ENCODE measurements at places on chromosomes 3 and 15.

DNA sequence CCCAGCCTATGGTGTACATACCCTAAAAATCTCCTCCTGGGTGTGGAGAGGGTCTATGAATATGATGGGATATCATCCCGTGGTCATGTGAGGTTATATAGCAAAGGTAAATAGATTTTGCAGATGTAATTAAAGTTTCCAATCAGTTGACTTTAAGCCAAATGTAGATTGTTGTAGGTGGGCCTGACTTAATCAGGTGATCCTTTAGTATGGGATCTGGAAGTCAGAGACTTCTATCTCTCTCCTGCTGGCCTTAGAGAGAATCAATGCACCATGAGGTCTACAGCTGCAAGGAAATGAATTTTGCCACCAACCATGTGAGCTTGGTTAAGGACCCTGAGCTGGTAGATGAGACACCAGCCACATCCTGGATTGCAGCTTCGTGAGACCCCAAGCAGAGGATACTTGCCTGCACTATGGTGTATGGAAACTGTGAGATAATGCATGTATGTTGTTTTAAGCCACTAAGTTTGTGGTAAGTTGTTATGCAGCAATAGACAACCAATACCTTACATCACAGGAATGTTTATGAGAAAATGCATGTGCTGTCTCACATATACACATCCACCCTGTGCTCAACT is 137.1 kb upstream of the SLC6A11 start:
- no peak for DNase-seq

- no peak for DNase-seq
Measured at GRCh38 chr15:78054966-78055365, 22.5 kb downstream of the TBC1D2B start.

GRCh38 chr15:101043911-101044624 is 124.9 kb downstream of the LRRK1 start:
- no peak for DNase-seq

GRCh38 chr3:172194702-172195406 is 155.5 kb downstream of the FNDC3B start:
- DNase-seq, result no peak

DNA sequence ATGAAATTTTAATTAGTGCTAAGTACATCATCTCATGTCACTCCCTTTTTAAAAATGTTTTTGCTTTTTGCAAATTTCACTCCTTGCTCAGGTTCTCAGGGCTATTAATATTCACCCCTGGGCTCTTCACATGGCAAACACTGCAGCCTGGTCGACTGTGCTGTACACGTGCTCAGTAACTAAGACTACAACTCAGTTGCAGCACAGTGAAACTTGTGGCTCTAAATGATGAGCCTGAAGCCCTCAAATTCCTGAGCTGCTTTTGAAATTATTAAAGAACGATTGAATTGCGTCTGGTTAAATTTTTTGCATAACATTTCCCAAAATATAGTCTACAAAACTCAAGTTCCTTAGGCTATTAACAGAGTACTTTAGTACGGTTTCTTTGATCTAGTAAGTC is 159.3 kb upstream of the C2CD4B start:
- DNase-seq, result no peak

DNA sequence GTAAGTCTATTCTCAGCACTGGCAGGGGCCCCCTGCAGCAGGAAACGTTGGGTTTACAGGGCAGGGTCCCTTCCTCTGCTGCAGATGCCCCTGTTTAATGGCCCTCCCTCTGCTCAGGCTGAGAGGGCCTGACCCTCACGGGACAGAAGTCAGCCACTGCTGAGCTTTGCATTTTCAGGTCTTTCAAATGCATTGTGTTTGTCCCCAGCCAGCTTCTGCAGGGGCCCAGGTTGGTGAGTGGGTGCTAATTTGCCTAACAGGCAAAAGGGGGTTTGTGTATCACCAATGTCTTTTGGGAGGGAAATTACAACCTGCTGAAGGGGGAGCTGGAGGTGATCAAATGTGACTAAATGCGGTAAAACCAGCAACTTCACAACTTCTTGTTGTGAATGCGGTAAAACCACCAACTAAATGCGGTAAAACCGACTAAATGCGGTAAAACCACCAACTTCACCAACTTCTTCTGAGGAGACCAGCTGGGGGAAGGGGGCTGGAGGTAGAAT is 44.8 kb upstream of the UBE2E1 start:
- no peak for DNase-seq

- no peak for DNase-seq
Measured at GRCh38 chr3:15345066-15345607, 12.8 kb upstream of the SH3BP5 start.

DNA sequence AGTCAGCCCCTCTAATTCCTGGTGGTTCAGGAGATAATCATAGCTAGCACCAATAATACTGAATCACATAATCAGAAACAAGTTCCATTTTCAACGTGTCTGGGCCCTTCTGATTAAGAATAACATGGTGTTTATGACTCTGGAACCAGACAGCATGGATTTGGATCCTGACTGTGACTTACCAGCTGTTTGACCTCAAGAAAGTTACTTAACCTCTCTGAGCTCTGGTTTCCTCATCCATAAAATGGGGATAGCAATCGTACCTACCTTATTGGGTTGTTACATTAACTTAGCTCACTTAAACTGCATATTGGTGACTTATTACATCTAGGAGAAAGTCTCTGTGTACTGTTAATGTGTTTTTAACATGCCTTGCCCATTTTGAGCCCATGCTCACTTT is 10.7 kb upstream of the TMEM40 start:
- DNase-seq, result no peak

GRCh38 chr3:151925876-151926275 is 52.4 kb downstream of the SUCNR1 start:
- DNase-seq, result no peak

DNA sequence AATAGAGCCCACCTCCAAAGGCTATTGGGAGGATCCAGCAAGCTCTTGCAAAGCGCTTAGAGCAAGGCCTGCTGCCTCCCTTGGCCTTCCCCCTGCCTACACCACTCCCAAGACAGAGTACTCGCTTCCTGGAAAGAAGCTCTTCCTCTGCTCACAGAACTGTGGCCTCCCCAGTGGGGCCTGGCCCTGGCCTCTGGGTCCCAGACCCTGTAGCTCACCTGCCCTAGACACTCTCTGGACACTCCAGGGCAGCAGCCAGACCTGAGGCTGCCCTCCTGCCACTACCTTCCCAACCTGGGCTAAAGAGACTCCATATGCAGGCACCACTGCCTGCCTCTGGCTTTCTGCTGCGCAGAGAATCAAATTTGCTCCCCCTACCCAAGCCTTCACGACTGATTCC is 49.9 kb downstream of the GRIP2 start:
- DNase-seq, result no peak

DNA sequence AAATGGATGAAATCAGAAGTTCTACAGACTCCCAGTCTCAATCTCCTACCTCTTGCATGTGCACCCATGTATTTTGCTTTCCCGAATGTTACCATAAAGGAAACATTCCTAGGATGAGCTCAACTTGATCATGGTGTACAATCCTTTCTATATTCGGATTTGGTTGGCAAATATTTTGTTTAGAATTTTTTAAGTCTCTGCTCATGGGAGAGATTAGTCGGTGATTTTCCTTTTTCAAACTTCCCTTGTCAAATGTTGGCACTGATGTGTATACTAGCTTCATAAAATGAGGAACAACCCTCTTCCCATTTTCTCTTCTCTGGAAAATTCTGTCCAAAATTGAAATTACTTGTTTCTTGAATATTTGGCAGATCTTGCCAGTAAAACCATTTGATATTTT is 317.6 kb upstream of the RASGRP1 start:
- DNase-seq, result no peak
